ENCODE measurements at places on chromosomes 7 and 10.

DNA sequence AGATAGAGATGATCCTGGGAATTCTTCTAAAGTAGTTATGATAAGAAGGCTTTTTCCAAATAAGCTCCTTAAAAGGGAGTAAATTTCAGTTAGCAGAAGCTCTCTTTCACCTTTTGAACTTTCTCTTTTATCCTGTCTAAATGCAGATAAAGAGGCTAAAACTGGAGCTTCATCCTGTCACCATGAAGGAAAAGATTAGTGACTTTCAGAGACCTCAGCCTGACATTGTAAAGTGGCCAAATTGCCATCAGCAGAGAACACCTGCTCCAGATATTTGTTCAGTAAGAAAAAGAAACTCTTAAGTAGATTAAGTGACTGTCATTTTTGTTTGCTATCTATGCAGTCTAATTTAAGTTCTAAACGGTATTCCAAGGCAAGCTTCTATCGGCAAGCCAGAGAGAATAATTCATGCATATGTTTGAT, 18.3 kb downstream of the VWDE start:
- no peak for DNase-seq

- no peak for DNase-seq
Measured at GRCh38 chr10:61289813-61290212, 163.4 kb downstream of the TMEM26 start.

GRCh38 chr7:36819639-36820038, 95.3 kb upstream of the AOAH start:
- DNase-seq, result no peak

DNA sequence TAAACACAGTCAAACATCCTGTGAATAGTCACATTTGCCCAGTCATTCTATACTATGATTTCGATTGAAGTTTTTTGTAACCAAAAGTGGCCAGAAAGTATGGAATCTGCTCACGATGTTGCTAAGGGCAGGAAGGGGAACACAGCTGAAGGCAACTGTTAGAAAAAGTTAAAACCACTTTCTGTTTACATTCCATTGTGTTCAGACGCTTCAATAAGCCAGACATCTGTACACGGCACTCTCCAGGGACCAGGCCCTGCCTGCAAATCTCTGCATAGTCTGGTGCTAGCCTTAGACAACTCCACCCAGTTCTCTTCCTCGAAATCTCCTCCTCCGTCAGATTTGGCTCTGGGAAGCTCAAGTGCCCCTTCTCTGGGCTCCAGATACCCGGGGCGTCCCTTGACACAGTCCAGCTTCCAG, 17.1 kb upstream of the TMEM120A start:
- peak; percentile 78 for DNase-seq

DNA sequence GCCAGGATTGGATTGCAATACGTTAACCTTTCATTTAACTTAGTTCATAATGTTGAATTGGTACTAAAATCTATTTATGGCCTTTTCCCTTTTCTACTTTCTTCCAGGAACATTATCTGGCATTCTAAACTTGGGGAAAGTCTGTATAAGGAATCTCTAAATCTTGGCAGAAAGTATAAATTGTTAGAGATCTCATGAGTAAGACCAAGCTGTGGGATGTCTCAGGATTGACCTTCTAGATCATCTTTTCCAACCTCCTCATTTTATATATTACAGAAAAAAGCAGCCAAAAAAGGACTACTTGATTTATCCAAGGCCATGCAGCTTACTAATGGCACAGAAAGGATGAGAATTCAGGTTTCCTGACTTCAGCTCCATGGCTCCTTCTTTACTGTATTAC, 598.3 kb downstream of the INHBA start:
- DNase-seq, result no peak

- DNase-seq, result no peak
Measured at GRCh38 chr7:133059263-133059662, 22.6 kb downstream of the CHCHD3 start.

All from psoas muscle (tissue), 8 donors.